ENCODE measurements at places on chromosomes 3 and 15.

- DNase-seq: no peak
Observed at GRCh38 chr3:36393563-36393962, 13.3 kb downstream of the STAC start.

DNA sequence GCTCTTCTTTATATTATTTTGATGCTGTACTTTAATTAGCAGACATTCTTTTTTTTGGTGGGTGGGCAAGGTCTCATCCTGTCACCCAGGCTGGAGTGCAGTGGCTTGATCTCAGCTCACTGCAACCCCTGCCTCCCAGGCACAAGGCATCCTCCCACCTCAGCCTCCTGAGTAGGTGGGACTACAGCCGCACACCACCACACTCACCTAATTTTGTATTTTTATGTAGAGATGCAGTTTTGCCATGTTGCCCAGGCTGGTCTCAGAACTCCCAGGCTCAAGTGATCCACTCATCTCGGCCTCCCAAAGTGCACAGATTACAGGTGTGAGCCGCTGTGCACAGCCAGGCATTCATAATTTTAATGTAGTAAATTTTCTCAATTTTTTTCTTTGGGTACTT lies 608.1 kb downstream of the ZNF385D start:
- no peak for DNase-seq

DNA sequence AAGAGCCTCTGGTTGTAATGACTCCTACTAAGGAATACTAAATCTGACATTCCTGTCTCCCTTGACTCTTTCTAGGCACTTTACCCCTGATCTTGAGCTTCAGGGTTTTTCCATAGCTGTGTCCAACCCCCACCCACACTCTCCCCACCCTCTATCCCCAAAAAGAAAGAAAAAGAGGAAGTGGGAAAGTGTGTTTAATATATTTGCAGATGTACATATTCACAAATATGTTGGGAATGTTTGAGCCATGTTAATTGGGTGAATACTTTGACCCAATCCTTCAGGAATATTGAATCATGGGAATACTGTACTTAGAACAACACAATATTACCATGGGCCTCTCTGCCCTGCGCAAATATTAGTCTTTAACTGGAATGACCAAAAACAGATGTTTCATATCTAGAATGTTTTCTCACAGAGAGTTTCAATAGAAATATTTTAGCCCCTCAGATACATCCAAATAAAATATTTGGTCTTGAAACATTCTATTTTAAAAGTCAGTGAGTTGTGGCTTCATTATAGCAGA lies 19.8 kb upstream of the PFN2 start:
- no peak for DNase-seq

- DNase-seq: no peak
Observed at GRCh38 chr3:136042608-136043221, 77.2 kb downstream of the PPP2R3A start.

GRCh38 chr3:38574411-38575278 lies 74.8 kb downstream of the SCN5A start:
- no peak for DNase-seq

DNA sequence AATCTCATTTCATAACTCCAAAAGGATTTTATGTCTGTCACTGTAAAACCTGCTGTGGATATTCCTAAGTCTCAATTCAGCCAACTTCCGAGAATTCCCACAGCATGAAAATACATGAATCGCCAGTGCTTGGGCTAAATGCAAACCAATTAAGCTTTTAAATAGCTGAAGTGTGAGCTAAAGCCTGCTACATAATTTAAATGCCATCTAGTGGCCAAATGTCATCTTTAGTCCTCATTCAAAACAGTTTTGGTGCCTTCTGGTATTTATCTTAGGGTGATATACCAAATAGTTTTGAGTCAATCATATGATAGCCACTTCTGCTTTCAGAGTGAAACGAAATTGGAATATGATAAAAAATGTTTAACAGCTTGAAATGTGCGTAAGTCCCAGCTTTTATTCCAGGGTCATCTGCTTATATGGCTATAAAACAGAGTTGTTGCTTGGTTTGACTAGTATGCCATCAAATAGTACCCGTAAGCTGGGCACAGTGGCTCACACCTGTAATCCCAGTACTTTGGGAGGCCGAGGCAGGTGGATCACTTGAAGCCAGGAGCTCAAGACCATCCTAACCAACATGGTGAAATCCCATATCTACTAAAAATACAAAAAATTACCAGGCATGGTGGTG lies 41.8 kb upstream of the CCNL1 start:
- DNase-seq: no peak

DNA sequence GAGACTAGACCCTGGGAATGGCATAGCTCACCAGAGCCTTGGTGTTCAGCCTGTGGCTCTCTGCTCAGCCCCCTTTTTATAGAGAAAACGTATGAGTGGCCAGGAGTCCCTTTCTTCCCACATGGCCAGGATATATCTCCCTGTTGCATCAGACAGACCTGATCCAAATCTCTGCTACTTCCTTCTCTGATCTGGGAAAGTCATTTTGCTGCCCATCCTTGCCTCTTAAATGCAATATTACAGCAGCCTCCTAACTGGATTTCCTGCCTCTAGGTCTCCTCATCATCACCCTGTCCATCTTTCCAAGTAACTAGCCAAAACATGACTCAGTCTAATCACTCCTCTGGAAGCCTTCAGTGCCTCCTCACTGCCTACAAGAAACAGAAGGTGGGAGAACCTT lies 42.9 kb downstream of the CTDSPL start:
- no peak for DNase-seq

GRCh38 chr3:141050576-141051442 lies at the start of gene SPSB4:
TSS of gene SPSB4 (plus strand) at chr3:141051347. CDS start at chr3:141066105, 14,758 bp downstream.
- DNase-seq: no peak

DNA sequence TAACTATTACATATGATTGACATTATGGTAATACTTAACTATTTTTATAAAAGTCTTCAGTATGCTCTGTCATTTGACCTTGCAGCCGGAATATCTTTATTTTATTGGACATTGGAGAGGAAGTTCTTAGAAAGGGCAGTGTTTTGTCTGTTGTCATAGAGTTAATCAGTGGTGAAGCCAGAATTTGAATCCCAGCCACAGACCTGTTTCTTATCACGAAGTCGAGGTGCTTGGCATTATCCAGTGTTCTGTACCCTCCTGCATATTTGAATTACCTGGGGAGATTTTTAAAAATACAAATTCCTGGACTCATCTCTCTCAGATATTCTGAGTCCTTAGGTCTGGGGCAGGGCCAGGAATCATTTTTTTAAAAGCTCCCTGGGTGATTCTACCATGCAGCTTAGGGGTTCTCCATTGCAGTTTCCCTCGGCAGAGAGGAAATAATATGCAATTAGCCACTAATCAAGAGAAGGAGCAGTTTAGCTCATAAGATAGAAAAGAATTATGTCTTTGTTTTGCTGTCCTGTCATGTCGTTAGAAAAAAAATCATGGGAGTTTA lies 195.6 kb upstream of the CFAP20DC start:
- no peak for DNase-seq

DNA sequence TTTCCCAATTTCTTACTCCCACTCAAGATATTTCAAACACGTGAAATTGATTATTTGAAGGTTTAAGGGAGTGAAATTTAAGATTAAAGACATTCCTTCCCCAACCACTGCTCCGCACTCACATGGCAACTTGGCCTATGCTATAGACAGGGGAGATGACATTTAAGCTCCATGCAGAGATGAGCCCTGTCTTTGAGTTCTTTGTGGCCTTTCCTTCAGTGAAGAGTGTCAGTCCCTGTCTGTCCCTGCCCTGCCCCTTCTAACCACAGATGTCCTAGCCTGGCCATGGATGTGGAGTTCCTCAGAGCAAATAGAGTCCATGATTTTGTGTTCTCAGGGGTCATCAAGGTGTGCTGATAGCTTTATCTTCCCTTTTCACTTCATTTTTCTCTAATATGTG lies 29.4 kb upstream of the THBS1 start:
- DNase-seq: no peak

DNA sequence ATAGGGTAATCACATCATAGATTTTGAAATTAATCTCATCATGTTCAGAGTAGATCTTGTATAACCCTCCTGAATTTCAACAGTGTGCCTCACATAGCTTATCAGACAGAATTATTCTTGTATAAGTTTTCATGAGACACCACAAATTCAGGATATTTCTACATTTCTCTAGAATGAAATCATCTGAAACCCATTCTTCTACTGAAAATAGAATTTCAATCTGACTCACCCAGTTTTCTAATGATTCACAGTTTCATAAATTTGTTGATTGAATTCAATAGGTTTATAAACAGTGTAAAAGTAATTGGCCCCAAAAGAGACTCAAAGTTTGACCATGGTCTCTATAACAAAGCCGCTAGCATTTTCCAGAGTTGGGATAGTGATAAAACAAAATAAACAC lies 1082.6 kb upstream of the EPHA6 start:
- no peak for DNase-seq

GRCh38 chr15:34986326-34986725 lies 1.8 kb downstream of the ZNF770 start:
- no peak for DNase-seq

DNA sequence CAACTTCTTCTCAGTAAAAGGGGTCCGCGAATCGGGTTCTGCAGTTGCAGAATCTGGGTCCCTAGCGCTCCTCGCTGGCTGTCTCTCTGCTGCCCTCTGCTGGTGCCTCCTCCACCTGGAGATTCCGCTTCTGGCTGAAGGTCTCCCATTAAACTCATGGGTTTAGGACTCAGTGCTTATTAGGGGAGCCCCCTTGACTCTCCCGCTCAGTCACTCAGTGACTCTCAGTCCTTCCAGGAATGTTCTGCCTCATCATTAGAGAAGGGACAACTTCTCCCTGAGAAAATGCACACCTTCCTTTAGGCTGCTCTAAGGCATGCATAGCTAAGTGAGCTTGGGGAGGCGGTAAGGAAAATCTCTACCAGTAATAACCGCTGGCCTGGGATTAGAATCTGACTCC lies 7.1 kb downstream of the CPN2 start:
- DNase-seq: peak; percentile 55

- DNase-seq: no peak
Observed at GRCh38 chr3:11671648-11672100, 28.0 kb upstream of the VGLL4 start.

- DNase-seq: no peak
Observed at GRCh38 chr15:50377867-50378751, 23.1 kb upstream of the GABPB1 start.

GRCh38 chr3:125059488-125060245 lies 3.9 kb upstream of the HEG1 start:
- no peak for DNase-seq

DNA sequence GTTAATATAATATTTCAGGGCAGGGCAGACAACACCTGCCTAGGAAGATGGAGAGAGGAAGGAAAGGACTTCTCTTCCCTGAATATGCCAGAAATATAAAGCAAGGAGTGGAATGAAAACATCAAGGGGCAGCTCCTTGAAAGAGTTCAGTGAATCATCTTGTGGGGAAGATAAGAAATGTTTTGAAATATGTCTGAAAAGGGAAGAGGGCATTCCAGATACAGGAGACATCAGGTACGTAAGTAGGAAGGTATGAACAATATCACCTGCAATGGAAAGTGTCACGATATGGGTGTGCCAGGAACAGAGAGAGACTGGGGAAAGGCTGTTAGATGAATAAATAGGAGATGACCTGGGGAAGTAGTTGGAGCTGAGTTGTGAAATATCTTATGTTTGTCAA lies 75.8 kb upstream of the WDR72 start:
- DNase-seq: no peak

DNA sequence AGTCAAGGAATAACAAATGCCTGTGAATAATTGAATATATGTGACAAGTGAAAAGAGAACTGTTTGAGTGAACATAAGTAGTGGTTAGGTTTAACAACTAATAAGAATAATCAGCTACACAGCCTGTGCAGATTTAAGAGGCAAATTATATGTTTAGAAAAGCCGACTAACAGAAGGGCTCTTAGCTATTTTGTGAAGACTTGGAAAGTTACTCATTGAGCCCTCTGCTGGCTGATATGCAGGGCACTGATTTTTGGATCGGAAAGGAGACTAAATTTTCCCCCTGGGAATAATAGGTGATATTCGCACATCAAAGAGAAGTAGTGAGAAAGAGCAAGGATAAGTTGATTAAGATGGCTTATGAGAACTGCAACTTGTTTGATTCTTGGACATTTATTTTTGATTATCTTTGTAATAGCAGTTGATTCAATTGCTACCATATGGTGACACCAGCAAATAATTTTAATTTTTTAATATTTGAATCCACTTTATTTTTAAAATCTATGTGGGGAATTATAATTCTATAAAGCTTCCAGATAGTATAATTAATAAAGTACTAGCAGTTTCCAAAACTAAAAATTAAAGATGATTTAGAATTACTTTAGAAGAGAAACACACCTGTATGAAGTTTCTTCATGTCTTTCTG lies 156.2 kb downstream of the NLGN1 start:
- no peak for DNase-seq

- no peak for DNase-seq
Observed at GRCh38 chr3:20307383-20307782, 121.4 kb upstream of the SGO1 start.
